Stimulated activated CD4-positive, alpha-beta T cell treated with anti-CD3 and anti-CD28 coated beads, Interleukin-1b, Interleukin-23, amount 100 ng/mL, for 48 hours (primary cell): ENCODE measurements at places on chromosomes 13 and 19.

DNA sequence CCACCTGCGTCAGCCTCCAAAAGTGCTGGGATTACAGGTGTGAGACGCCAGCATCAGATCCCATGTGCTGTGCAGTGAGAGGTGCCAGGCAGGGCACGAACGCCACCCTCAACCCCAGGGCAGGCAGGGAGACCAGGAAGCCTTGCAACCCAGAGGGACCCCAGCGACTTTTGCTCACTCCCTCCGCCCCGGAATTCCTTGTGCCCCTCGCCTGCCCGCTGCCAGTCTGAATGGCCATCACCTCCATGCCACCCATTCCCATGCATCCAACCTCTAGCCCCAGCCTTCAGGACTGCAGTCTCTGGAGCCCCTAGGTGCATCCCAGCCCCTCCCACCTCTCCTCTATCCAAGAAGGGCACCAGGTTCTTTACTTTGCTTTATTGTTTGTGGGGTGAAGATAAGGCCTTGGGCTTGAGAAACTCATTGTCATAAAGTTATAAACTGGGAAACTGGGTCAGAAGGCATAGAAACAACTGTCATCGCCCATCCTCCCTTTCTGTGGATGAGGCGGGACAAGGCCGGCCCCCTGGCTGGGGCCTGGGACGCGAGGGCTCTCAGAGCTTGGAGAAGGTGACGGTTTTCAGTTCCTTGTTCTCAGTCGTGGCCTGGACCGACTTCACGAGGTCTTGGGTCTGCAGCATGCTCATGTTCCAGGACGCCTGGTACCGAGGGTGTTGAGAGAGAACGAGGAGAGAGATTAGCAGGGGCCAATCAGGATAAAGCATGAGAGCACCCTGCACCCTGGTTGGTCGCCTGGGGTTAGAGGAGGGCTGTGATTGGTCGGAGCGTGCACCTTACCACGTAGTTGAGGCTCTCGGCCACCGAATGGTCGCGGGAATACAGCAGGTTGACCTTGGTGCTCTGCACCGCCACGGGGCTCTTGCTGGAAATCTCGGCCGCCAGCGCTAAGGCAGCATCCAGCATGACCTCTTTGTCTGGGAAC is 2.6 kb upstream of the LGALS4 start:
- DNase-seq = no peak

GRCh38 chr13:20407759-20408158 is 117.9 kb downstream of the CRYL1 start:
- no peak for DNase-seq

- no peak for DNase-seq
Observed at GRCh38 chr19:14494910-14495671, 836 bp downstream of the GIPC1 start.

DNA sequence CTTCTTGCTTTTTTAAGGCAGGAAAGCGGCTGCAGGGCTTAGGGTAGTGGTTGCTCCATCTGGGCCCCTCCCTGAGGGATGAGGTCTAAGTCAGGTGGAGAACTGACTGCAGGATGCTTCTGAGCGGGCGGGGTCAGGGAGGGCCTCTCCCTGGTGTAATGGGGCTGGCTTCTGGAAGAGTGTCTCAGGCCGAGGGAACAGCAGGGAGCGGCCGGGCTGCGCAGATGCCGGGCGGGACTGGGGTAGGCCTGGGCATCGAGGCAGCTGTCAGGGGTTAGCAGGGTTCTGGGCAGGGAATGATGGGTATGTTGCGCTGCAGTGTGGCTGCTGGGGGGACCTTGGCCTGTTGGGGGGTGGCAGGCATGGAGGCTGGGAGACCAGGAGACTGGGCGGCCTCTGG is 2.7 kb downstream of the FAM174C start:
- DNase-seq = no peak

GRCh38 chr13:25149711-25150110 is 22.4 kb downstream of the AMER2 start:
- no peak for DNase-seq

DNA sequence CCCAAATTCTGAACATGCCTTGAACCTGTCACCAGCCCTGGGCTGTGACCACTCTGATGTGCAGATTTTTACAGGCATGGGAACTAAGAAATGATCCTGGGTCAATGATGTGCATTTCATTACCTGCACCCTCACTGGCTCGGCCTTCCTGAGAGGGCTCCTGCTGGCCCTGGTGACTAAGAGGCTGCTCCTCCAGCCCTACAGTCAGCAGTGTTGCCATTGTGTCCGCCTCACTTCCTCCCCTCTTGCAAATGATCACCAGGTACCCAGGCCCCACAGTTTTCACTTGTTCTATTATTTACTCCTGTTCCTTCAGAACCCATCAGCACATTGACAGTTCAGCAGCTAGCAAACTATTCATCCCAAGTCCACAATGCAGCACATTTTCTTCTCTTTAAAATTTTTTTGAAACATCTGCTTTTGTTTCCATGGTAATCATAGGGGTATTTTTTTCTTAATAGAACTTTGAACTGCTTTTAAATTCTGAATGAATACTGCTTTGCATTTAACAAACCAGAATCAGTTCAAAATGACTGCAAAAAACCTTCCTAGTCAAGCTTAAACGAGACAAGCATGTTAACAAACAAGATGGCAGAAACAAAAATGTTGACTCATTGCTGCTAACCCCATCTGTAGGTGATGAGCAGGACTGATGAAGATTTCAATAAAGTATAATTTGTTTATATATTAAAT is 29.3 kb downstream of the STARD13 start:
- DNase-seq = no peak

- no peak for DNase-seq
Observed at GRCh38 chr13:45280011-45280410, 61.0 kb downstream of the TPT1 start.

DNA sequence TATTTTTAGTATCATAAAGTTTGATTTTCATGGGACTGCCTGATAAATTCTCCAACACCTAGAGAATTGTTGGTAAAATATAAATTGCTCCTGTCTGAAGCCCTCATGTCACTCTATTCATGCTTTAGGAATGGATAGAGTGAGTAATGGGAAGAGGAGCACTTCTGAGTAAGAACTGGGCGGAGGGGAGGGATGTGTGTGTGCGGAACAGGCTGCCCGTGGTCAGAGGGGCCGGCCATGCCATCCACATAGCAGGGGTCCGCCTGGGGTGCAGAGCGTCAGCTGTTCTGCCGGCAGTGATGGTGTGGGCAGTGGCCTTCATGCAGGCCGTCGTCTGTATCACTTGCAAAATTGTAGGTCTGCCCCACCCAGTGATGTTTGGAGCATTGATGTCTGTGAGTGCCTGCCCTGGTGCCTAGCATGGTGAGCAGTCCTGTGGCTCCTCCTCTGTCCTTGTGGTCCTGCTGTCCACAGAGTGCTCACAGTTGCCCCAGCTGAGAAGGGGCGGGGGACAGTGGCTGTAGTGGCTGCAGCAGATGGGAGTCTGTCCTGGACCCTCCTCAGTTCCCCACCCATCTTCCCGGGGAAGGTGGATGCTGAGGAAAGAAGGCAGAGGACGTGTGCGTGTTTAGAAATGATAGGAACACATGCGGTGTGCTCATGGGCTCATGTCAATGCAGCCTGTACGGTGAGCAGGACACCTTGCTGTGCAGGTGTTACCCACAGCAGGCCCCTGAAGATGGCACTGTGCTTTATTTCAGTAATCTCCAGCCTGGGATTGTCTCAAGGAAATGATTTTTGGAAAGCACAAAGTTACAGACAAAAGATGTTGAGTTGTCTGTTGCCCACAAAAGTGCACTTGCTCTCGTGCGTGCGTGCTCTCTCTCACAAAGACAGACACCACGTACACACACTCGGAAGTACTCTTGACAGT is 49.4 kb upstream of the TEX29 start:
- no peak for DNase-seq

DNA sequence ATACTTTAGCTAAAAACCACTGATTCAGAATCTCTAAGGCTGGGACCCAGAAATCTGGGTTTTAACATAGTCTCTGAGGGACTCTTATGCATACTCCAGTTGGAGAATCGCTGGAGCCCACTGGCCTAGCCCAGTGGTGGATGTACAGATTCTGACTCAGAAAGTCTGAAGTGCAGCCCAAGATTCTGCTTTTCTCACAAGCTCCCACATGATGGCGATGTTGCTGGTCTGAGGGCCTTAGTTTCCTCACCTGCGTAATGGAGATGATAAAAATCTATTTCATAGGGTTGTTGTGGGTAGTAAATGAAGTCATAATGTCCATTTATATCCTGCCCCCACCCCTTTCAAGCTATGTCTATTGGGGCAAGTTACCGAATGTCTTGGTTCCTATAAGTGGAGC is 7.7 kb upstream of the CDADC1 start:
- peak; percentile 33 for DNase-seq

GRCh38 chr13:72617186-72617585 is 110.2 kb downstream of the MZT1 start:
- no peak for DNase-seq

DNA sequence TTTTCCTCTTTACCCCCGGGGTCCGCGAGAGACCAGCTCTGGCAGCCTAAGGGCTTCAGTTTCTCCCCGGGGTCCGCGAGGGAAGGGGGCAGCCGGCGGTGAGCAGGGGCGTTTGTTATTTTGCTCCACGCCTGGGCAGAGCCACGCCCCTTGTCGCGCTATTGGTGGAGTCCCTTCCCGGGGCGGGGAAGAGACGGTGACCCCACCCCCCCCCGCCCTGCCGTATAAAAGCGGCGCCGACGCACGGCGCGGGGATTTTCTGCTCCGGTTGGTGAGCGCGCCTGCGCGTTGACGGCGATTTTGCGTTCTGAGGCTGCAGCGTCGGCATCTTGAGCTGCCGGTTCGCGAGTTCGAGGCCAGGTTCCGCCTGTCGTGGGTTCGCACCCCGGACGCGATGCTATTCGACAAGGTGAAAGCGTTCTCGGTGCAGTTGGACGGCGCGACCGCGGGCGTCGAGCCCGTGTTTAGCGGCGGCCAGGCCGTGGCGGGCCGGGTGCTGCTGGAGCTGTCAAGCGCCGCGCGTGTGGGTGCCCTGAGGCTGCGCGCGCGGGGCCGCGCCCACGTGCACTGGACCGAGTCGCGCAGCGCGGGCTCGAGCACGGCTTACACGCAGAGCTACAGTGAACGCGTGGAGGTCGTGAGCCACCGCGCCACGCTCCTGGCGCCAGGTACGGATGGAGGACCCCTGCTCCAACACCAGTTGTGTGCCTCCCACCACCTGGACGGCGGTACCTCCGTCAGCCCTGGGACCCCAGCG is at the start of gene ARRDC2:
Gene ARRDC2, plus strand, starts transcription at position 254 of the 757 bp plus-strand sequence. Its CDS starts 141 bp downstream, at position 395.
- DNase-seq = peak; percentile 88

DNA sequence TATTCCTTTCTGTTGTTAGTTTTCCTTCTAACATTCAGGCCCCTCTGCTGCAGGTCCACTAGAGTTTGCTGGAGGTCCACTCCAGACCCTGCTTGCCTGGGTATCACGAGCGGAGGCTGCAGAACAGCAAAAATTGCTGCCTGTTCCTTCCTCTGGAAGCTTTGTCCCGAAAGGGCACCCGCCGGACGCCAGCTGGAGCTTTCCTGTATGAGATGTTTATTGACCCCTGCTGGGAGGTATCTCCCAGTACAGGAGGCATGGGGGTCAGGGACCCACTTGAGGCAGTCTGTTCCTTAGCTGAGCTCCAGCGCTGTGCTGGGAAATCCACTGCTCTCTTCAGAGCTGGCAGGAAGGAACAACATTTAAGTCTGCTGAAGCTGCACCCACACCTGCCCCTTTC is 259.1 kb downstream of the SLC7A1 start:
- DNase-seq = no peak

- DNase-seq = no peak
Observed at GRCh38 chr19:16248380-16249023, 50.8 kb downstream of the AP1M1 start.

- no peak for DNase-seq
Observed at GRCh38 chr19:42362342-42362741, 27.8 kb downstream of the CNFN start.

- DNase-seq = no peak
Observed at GRCh38 chr13:40124633-40125015, 469.2 kb downstream of the COG6 start.

DNA sequence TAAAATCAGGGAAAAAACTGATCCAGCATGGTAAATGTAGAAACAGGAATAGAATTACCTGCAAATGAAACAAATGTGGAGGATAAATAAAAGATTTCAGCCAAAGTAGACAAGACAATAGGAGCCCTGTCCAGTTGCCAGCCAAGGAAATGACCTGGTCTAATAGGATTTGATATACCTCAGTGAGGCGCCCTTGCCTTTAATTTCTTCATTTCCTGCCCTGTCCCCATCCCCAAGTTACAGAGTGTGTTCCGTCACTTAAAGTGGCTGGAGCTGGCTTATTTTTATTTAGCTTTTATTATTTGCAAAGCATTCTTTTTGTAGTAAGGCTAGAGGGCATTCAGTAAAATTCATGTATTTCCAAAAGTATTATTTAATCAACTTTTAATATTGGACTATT is 1022.0 kb downstream of the EFNB2 start:
- DNase-seq = no peak

DNA sequence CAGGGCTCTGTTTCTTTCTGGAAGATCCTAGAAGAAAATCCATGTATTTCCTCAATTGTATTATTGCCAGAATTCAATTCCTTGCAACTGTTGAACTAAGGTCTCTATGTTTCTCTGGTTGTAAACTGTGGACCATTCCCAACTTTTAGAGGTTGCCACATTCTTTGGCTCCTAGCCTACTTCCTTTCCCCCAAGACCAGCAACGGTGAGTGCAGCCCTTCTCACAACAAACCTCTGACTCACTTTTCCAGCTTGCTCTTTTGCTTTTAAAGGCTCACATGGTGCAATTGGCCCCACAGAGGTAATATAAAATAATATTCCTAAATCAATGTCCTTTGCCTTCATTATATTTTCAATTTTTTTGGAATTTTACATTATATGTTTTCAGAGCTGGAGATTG is 371.3 kb downstream of the SLITRK5 start:
- no peak for DNase-seq

- DNase-seq = no peak
Observed at GRCh38 chr13:105170438-105170837, 1365.0 kb downstream of the EFNB2 start.

- no peak for DNase-seq
Observed at GRCh38 chr19:31459430-31459829, 110.2 kb upstream of the TSHZ3 start.

DNA sequence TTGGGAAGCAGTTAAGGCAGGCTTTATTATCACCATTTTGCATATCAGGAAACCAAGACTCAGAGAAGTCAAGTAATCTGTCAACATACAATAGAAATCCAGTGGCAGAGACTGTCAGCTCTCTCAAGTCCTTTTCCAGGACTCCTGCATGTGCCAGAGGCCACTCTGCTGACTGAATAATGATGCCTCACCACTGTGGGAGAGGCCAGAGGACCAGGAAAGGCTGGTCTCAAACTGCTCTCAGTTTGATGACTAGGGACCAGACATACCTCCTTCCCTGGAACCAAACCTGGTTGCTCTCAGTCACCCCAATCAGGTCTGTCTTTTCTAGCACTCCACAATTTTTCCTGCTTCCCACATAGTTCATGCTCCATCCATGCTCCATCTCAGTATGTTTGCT is 8.0 kb downstream of the RNASEH2B start:
- no peak for DNase-seq
